ENCODE measurements at places on chromosomes 7 and 10. TPM values are rescaled to one million over a fixed set of nuclear protein-coding genes. Genes with fewer than 3 reads are reported as not detected.

The ASAH2 gene
- total RNA-seq = 2.0 TPM

The PITRM1 gene
- total RNA-seq = 82.5 TPM

The NEBL gene
- not detected for total RNA-seq

The ASIC3 gene
- total RNA-seq = 6.7 TPM

The ITIH5 gene
- not detected for total RNA-seq

The INPP5A gene
- total RNA-seq = 19.4 TPM

The LBX1 gene
- total RNA-seq = not detected

The PKD2L1 gene
- total RNA-seq = not detected

The LRRTM3 gene
- total RNA-seq = not detected

The HSPA12A gene
- 0.78 TPM for total RNA-seq

DNA sequence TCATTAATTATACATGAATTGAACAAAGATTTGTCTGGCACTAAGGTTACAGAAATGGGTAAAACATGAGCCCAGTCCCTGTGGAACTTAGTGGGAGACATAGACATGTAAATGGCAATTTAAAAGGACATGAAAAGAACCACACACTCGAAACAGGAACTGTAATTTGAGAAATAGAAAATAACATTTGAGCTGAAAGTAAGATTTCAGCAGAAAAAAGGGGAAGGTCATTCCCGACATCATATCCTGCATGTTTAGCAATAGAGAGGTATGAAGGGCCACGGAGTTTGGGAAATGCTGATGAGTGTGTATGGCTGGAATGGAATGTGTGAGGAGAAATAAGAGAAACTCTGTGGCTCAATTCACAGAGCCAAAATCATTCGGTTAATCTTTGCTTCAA is 175.4 kb upstream of the AHR start:
- DNase-seq = no peak

GRCh38 chr10:110052916-110053315 is 45.1 kb downstream of the ADD3 start:
- no peak for DNase-seq

GRCh38 chr10:27369880-27370279 is 129.3 kb upstream of the ACBD5 start:
- no peak for DNase-seq

GRCh38 chr7:15452670-15453069 is 109.1 kb downstream of the AGMO start:
- DNase-seq = no peak

DNA sequence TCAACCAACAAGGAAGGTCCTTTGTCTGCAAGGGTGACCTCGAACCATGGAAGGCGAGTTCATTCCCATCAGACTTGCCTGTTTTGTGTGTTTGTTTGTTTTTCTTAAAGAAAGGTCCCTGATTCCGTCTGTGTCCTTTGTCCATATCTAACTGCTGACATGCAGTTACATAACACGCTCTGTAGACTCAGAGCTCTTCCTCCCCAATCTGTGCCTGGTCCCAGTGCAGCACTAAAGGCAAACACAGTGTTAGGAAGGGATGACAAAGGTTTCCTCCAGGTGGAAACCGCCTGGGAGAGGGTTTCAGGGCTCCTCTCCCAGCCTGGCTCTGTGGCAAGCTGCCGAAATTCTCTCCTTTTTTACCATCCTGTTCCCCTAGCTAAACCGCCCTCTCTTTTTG is 13.4 kb downstream of the JCAD start:
- no peak for DNase-seq

- DNase-seq = peak; percentile 51
Measured at GRCh38 chr10:12350167-12350872, 973 bp downstream of the CAMK1D start.

DNA sequence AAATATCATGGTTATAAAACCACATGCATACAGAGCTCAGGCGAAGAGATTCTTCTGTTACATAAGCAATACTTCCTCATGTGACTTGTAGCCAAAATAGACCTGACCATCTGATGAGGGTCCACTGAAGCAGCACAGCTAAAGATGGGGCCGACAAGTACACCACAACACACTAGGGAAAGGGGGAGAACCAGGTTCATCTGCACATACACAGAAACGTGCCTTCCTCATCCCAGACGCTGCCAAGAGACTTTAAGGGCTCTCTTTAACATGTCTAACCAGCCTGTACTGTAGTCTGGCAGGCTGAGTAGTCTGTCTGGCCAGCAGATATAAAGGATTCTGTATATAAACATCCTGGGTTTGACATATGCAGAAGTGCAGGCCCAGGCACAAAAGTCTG is 30.3 kb downstream of the ERCC6 start:
- DNase-seq = no peak

DNA sequence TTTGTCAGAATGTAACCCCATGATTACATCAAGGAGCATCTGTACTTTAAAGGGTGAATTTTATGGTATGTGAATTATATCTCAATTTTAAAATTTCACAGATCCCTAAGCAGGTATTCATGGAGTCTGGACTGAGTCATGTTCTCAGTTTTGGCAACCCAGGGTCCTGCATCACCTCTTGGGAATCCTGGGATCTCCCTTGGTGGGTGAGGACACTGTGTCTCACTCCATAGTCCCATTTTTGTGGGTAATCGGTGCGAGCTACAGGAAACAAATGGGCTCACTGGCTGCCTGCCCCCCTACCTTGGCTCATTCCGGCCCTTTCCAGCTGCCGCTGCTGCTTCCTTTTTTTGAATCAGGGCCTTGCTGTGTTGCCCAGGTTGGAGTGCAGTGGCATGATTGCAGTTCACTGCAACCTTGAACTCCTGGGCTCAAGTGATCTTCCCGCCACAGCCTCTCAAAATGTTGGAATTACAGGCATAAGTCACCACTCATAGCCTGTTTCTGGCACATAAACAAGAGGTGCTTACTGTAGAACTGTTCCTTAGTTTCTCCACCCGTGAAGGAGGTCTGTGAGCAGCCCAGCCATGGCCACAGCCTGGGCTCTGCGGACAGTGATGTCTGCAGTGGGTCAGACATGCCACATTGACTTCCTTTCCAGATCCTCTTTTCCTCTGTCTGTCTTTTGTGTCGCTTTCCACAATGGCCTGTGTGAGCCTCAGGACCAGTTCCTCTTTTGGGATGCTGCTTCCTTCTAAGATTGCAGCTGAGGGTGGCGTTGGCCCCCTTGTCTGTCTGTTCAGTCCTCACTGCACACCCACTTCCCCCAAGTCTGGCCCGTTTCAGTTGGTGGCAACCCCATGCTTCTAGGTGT is 14.5 kb downstream of the PALD1 start:
- no peak for DNase-seq

DNA sequence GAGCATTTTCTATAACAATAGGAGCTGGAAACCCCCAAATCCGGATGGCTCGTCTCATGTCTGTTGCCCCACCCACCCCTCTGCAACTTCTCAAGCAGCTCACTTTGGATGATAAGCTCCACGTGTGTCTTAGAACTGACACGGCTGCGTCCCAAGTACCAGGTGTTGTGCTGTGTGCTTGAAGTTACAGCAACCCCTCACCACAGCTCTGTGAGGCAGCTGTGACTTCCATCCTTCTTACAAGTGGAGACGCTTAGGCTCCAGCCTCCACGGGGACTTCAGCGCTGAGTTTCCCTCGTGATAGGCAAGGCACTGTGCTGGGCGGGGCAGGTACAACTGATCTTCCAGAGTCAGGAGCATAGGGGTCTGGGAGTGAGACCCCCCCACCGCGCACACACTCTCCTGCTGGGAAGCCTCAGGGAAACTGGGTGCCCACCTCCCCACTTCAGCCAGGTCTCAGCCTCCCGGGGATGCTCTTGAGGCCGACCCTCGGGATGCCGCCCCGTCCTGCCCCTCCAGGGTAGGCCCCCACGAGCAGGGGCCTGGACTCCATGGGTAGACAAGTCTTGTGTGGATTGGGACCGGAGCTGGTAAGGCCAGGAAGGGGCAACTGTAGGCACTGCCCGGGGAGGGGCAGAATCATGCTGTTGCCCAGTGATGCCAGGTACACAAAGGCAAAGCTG is 31.4 kb downstream of the EN2 start:
- no peak for DNase-seq

- no peak for DNase-seq
Measured at GRCh38 chr10:43044448-43044921, 32.4 kb upstream of the RET start.

- peak; percentile 53 for DNase-seq
Measured at GRCh38 chr10:14822879-14823755, 14.7 kb downstream of the CDNF start.

DNA sequence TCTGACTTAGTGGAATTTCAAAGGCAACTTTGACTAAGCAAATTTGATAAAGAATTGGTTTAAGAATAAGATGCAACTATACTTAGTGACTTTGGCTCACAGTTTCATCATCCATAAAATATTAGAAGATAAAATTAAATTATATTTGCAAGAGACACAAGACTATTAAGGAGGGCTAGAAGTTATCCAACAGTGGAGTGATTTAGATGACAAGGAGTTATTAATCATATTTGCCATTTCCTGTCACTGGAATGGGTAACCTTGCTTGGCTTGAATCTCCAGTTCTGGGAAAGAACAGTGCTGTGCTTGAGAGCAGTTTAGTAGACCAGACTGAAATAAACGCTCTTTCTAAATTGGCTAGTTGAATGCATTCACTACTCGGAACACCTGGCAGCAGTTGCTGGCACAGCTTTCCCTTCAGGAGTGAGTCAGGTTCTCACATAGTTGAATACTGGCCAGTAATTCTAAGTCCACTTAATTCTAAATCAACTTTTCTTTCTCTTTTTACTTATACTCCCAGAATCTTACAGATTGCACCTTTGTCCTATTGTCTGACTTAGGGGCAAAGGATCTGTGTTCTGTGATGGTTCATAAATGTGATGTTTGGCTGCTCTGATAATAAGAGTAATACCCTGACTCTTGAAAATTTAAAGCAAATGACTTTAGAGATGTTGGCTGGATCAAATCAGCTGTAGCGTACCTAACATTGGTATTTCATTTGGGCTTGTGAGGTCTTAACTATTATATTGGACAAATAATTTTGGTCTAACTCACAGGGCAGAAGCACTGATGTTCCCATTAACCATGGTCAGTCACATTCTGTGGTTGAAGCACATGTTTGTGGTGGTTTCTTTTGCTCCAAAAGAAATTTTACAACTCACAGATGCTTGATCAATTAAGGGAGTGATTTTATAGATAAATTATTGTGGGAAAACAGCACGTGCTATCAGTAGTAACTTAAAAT is 16.6 kb downstream of the STMP1 start:
- DNase-seq = no peak

- no peak for DNase-seq
Measured at GRCh38 chr10:117936976-117937375, 109.8 kb downstream of the RAB11FIP2 start.

DNA sequence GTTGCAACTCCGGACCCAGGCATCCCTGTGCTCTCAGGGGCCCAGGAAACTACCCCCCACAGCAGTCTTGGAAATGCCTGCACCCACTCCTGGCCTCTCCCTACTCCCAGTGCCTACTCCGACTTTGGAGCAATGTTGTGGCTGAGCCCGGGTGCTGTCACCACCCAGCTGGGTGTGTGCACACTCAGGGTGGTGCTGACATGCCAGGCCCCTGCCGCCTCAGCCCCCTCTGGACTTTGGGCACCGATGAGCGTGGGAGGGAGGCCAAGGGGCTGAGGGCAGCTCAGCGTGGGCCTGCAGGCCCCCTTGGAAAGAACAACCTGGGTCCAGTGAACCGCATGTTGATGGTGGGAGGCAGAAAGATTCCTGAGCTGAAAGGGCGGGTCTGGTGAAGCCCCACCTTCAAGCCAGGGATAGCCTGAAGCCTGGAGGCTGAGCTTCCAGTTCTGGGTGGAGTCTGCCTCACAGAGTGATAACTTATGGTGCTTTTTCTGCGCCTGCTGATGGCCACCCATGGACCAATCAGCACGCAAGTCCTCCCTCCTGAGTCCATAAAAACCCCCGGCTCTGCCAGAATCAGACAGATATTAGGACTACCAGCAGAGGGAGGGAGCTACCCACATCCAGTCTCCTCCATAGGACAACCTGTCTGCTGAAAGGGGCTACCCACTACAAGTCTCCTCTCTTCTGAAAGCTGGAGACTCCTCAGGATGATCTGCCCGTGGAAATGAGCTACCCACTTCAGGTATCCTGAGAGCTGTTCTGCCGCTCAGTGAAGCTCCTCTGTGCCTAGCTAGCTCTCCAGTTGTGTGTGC is 380.4 kb upstream of the SORCS1 start:
- no peak for DNase-seq

- DNase-seq = no peak
Measured at GRCh38 chr7:158649279-158649678, 55.3 kb downstream of the NCAPG2 start.

DNA sequence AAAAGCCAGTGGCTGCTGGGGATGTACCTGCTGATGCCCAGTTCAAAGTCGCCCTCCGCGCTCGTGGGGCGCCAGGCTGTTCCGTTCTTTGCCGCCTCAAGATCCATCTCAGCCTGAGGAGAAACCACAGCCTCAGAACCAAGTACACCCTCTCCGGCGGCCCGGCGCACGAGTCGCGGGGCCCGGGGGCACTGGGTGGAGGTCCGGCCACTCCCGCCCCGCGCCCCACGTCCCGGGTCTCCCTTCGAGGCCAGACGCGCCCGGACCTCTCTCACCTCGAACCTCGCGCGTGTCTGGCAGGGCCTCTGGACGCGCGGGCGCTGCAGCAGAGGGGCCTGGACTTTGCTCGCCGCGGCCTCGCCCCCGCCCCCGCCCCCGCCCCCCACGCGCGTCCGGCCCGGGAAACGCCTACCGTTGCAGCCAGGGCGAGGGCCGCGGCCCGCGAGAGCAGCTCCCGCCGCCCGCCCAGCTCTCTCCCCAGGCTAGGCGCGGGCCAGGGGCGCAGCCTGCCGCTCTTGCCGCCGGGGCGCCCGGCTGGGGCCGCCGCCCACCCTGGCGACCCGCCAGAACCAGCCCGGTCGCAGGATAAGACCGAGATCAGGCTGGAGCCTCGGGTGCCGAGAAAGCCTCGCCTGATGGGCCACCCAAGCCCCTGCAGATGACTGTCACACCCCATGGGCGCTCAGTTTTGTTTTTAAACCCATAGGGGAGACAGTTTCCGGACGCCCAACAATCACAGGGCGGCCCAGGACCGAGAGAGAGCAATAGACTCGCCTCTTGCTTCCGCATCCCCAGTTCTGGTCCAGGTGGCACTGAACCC is at the start of gene ABCB4:
Gene ABCB4, minus strand, starts transcription at position 322 of the 820 bp plus-strand sequence. Its CDS starts 215 bp downstream, at position 107.
- DNase-seq = no peak

GRCh38 chr7:39560408-39560807 is 5.8 kb upstream of the YAE1 start:
- DNase-seq = no peak

All from CD8-positive, alpha-beta T cell (primary cell).